ENCODE measurements at places on chromosomes 5 and 9.

DNA sequence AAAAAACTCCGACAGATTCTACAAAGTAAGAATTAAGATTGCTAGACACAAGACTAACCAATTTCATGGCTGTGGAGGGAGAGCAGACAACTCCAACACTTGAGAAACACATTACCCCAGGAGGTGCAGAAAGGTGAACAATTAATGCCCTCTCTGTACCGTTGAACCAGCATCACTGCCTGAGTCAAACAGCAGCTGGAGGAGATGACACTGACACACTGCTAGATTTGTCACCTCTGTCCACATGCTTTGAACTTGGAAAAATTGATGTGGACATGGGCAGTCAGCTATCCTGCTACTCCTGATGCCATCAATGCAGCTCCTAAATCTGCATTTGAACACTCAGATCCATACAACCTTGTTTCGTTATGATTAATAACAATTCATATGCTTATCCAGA lies 51.7 kb downstream of the GPBP1 start:
- DNase-seq: no peak

DNA sequence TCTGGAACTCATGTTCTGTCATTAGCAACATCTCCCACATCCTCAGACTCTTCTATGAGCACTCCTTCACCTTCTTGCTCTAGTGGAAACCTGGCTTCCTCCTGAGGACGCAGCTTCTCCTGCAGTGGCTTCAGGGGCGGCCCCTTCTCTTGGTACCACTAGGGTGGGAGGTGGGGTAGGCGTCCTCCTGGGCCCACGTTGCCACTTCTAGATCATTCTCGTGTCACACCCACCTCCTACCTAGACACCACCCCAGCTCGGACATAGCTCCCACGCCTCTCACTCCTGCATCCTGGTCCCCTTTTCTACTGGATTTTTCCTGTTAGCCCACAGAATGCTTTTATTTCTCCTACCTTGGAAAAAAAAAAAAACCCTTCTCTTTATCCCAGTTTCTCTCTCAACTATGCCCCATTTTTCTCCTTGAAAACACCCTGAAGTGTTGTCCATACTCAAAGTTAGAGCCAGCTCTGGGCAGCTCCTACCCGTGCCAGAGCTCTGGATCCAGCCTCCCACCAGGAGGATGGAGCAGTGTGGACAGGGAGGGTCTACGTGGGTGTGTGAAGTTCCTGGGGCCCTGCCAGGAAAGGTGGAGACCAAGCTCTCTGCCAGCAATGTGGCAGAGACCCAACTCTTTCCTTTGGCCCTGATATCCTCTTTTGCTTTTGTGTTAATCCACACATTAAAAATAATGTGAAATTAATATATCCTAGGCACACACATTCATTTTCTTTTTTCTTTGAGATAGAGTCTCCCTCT lies 179.2 kb downstream of the HSPA4 start:
- no peak for DNase-seq

DNA sequence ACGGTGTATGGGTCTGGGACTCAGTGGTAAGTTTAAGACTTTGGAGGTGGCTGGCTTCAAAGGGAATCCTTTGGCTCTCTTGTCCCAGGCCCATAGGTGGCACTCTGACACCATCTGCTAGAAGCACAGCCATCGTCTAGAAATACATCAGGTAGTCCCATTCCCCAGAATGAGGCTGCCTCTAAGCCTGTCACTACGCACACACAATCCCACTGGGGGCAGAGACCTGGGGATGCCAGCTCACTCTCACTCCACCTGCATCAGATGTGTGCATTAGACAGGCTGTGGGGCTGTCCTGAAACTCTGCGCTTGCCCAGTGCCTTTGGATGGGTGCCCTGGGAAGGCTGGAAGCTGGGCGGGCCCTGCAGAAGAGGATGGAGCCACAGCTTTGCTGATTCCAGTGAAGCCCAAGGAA lies 127.5 kb upstream of the PANK3 start:
- DNase-seq: peak; percentile 20

GRCh38 chr5:65774346-65774745 lies 52.3 kb downstream of the NLN start:
- no peak for DNase-seq

GRCh38 chr5:145429170-145429569 lies 406.0 kb downstream of the PRELID2 start:
- DNase-seq: no peak

- DNase-seq: no peak
Measured at GRCh38 chr5:93355691-93356090, 225.3 kb downstream of the NR2F1-AS1 start.

- DNase-seq: no peak
Measured at GRCh38 chr9:120942186-120943001, 15.8 kb upstream of the TRAF1 start.

DNA sequence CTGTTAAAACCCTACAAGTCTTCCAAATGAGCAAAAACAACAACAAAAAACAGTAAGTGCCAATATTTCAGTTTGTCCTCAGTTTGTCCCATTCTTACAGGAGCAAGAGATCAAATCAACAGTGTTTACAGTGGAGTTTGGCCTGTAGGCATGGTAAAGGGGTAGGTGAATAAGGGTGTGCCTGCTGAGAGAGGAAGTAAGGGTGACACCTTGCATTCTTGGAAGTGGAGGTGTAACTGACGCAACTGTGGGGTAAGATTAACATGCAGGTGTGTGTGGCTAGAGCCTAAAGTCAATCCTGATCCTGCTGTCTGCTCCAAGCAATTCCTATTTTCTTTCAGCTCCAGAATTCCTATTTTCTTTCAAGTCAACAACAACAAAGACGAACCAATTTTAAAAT lies 43.4 kb downstream of the PFDN1 start:
- no peak for DNase-seq

- DNase-seq: no peak
Measured at GRCh38 chr5:79834098-79834753, 144.6 kb downstream of the CMYA5 start.

DNA sequence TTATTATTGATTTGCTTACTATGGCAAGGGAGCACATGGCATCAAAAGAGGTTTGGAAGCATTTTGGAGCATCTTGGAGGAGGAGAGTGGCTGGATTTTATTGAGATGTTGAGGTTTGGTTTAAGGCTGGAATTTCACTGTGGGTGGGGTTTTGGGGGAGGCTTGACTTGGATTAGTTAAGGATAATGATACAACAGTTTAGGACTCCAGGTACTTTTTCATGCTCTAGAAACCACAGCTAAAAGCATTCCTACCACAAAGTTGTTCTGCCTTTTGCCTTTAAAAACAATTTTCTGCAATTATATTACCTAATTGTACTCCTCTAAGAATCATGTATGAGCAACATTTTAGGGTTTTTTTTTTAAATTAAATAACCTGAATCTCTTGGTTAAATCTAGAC lies 5.0 kb downstream of the GCNT4 start:
- no peak for DNase-seq

GRCh38 chr9:83699615-83700014 lies 8.1 kb downstream of the UBQLN1 start:
- no peak for DNase-seq

DNA sequence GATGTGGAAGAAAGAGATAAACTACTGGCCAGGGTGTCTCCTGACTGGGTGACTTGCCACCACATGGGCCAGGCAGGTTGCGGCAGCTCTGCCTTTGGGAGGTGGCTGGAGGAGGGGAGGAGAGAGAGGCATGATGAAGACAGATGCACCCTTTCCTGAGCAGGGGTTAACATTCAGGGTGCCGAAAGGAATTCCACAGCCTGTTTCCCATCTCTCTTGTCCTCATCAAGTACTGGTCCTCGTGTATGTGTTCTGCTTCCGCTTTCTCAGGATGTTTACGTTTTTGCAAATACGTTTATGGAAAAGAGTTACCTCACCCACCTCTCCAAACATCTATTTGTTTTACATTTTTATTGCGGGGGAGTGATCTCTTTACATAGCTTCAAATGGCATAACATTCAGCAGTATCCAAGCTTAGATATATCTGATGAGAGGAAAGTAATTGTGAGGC lies 73.4 kb downstream of the C9orf85 start:
- DNase-seq: no peak

DNA sequence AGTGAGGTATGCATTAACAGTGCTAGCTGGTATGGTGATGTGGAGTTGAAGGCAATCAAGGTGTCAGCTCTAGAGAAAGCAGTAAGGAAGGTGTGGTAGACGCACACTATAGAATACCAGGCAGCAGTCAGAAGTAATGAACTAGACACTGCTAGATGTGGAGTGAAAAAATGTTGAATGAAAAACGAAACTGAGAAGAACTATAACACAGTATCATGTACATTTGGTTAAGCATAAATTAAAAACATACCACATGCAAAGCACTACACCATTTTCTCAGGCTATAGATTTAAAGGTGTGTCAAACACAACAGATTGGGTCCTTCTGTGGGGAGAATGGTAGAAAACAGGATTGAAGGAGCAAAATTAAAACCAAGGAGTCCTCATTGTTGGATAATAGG lies 15.4 kb downstream of the ZNF622 start:
- no peak for DNase-seq

DNA sequence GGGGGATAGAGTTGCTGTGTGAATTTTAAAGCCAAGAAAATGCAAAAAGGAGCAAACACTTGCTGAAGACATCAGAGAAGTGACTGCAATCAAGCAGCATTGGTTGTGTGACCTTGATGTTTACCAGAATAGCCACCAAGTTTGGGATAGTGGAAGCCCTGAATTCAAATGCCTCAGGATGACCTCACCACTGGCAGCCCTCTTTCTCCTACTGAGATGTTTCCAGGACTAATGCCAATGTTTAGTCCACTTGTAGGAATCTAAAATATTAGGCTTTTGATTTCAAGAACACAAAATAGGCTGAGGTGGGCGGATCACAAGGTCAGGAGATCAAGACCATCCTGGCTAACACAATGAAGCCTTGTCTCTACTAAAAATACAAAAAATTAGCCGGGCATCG lies 112.2 kb upstream of the NUDT12 start:
- no peak for DNase-seq

- no peak for DNase-seq
Measured at GRCh38 chr5:91189480-91190313, 193.4 kb downstream of the ARRDC3 start.

DNA sequence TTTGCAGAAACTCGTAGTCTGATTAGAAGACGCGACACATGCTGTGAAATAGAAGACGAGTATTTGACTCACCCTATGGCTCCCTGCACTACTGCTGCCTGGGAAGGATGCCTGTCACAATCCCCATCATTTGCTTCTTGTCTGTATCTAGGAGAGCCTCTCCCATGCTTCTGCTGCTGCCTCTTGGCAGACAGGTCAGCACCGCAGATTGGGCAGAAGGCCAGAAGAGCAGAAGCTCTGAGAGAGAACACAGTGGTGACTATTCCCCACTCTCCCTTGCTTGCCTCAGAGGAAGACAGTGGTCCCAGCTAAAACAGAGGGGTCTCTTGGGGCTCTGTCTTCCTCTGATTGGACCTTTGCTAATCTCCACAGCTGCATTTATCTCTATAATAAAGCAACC lies 84.0 kb upstream of the SMIM32 start:
- no peak for DNase-seq

GRCh38 chr9:98247831-98248657 lies 7.4 kb downstream of the TBC1D2 start:
- no peak for DNase-seq

DNA sequence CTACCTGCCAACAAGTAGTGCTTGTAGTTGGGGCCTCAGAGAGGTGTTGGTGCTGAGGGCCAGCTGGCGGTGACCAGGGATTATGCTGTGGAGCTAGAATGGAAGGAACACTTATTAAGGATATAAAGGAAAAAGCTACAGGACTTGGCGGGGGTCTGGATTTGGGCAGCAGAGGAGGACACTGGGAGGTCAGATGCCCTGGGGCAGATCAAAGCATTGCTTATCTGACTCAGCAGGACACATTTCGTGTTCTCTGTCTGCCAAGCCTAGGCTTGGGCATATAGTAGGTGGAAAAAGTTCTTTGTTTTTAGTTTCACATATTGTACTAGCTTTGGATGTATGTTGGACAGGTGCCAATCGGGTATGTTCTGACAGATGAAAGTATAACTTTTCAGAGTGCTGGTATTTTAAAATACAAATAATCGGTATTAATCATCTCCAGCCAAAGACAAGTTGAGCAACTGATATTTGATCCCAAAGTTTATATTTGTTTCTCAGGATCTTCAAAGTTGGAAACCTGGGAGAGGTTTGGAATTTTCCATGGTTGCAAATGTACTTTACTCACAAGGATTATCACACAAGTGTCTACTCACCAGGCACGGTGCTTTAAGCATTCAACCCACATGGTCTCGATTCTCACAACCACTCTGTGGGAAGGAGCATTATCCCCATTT lies 69.4 kb downstream of the IQGAP2 start:
- DNase-seq: no peak

DNA sequence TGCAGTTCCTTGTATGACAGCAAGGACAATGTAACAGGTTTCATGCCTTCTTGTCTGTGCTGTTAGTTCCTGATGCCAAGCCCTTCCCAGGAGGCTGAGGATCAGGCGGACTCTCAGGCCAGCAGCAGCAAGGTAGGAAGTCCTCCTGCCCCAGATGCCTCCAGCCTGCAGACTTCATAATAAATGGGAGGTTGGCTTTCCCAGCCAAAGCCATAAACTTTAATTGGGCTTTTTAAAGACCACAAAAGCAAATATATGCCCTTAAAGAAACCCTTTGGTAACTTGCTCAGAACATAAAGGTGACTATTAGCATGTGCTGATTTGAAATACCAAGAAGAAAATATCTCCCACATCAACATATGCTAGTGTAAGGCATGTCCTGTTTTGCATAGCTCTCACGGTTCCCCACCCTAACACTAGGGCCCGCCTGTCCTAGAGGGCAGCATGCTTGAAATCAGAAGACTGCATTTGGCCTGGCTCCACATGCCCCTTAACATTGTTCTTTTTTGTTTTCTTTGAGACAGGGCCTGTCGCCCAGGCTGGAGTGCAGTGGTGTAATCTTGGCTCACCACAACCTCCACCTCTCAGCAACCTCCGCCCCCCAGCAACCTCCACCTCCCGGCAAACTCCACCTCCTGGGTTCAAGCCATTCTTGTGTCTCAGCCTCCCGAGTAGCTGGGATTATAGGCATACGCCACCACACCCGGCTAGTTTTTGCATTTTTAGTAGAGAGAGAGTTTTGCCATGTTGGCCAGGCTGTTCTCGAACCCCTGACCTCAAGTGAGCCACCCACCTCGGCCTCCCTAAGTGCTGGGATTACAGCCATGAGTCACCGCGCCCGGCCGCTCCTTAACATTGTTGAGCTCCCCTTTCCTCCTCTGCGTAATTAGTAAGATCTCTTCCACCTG lies 44.6 kb upstream of the FCN1 start:
- DNase-seq: no peak

DNA sequence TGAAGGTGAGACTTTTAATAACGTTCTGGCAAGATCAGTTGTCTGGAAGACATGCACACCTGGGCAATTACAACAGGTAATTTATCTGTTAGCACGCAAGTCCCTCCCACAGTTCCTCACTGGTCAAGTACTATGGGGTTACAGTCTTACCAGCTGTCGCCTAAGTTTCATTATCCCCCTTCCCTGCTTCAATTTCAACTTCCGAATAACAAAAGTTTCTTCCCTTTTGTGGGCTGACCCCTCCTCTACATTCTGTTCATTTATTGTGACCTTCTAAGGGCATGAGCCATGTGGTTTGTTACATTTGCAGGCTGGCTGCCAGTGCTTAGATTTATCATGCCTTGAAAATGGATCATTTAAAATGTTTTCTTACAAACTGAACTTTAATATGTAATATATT lies 16.5 kb downstream of the GAPT start:
- no peak for DNase-seq
